A673 (cell line): ENCODE measurements at places on chromosomes 6 and 20. TPM values are rescaled to one million over a fixed set of nuclear protein-coding genes. Genes with fewer than 3 reads are reported as not detected.

DNA sequence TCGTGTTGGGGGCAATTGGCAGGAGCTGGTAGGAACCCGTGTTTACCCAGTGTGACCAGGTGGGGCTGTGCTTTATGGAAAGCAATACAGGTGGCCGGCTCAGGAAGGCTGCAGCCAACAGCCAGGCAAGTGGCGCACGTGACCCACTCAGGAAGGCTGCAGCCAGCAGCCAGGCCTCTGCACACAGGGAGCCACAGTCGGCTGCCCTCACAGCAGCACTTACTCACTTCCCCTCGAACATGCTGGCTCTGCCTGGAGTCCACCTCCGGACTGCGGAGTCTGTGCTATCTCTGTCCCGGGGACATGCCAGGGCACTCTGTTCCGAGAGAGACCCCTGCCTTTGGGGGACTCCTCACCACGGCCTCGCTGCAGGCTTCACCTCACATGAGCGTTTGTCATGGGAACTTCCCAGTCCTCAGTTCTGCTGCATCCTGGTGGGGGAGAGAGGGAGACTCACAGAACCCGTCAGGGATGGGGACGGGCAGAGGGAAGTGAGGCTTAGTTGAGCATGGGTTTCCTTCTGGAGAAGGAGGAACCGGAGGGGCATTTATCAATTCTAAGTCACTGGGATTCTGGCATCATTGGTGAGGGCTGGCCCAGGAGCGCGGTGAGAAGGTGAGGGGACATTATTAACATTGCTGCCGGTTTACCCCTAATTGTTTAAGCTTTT lies 76.8 kb downstream of the TTLL2 start:
- DNase-seq, result no peak

GRCh38 chr20:5612581-5613301 lies 137.5 kb upstream of the SHLD1 start:
- peak; percentile 6 for DNase-seq

- no peak for DNase-seq
These were observed 272.0 kb downstream of the SMOC2 start for GRCh38 chr6:168712993-168713392.

DNA sequence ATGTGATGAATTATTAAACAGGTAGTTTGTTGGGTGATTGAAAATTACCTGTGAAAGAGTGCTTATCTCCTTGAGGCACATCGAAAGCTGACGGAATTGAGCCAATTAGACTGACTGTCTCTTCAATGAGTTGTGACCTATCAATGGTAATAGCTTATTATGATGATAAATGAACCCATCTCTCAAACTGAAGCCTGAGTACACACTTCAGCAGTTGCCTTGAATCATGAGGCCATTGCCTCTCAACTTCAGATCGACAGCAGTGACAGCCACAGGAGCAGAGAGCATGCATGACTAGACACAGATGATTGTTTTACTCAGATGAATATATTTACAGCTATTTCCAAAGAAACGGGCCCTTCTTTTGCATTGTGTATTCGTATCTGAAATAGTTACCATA lies 323.9 kb downstream of the LAMA2 start:
- peak; percentile 86 for DNase-seq

DNA sequence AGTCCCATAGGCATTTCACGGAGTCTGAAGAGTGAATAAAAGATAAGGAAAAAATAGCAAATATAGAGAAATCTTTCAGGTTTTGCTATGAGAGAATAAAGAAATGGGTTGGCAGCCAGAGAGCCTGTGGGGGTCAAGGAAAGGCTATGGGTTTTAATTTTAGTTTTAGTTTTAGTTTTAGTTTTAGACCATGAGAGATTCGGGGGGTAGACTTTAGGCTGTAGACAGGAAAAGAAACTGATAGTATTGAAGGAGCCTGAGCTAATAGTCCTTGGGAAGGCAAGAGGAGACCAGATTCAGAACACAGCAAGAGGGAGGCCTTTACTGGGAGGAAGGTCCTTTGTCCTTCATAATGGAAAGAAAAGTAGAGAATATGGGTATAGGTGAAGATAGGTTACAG lies 19.3 kb downstream of the DOP1A start:
- no peak for DNase-seq

The C4A gene
- 4.6 TPM in 2 replicates for total RNA-seq

The MRAP2 gene
- total RNA-seq, result 0.34 and 0.55 TPM in 2 replicates

The RGS17 gene
- total RNA-seq, result 2.4 and 3.5 TPM in 2 replicates
